ENCODE measurements at places on chromosomes 1 and 21.

DNA sequence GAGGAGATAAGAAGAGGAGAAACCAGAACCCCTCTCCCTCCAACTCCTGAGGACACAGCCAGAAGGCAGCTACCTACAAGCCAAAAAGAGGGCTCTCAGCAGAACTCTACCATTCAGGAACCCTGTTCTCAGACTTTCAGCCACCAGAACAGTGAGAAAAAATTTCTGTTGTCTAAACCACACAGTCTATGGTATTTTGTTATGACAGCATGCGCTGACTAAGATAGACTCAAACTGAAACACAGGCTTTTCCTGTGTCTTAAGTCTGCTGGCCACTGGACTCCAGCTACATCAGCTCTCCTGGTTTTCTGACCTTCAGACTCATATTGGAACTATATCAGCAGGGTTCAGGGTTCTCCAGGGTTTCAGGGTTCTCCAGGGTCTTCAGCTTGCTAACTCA is 126.5 kb upstream of the TNFSF4 start:
- no peak for DNase-seq

GRCh38 chr1:15940110-15941043 is 35.5 kb downstream of the ZBTB17 start:
- no peak for DNase-seq

- DNase-seq, result no peak
Measured at GRCh38 chr1:31650161-31651088, 5.7 kb upstream of the PEF1 start.

GRCh38 chr1:11289064-11289463 is 16.1 kb downstream of the UBIAD1 start:
- DNase-seq, result no peak

GRCh38 chr1:209652873-209653401 is 712 bp upstream of the LAMB3 start:
- DNase-seq, result peak; percentile 89

DNA sequence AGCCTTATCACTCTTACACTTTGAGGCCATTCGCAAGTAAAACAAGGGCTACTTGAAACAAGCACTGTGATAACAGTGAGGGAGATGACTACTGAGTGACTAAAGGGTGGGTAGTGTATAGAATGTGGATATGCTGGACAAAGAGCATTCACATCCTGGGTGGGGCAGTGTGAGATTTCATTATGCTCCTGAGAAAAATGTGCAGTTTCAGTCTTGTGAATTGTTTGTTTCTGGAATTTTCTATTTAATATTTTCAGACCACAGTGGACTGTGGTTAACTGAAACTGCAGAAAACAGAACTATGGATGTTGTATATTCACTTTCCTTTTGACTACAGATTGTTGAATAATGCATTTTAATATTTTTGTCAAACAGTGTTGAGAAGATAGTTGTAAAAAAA is 25.1 kb upstream of the B3GALT2 start:
- no peak for DNase-seq

DNA sequence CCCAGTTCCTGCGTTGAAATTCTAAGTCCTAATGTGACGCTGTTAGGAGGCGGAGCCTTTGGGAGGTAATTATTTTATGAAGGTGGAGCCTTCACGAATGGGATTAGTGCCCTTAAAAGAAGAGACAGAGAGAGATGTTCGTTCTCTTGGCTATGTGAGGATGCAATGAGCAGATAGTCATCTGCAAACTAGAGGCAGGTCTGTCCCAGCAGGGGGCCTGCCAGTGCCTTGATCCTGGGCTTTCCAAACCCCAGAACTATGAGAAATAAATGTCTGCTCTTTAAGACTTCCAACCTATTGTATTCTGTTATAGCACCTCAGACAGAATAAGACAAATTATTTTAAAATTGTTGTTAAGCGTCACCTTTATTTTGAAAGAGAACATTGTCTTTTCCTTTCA is 123.1 kb upstream of the KCNJ6 start:
- no peak for DNase-seq

DNA sequence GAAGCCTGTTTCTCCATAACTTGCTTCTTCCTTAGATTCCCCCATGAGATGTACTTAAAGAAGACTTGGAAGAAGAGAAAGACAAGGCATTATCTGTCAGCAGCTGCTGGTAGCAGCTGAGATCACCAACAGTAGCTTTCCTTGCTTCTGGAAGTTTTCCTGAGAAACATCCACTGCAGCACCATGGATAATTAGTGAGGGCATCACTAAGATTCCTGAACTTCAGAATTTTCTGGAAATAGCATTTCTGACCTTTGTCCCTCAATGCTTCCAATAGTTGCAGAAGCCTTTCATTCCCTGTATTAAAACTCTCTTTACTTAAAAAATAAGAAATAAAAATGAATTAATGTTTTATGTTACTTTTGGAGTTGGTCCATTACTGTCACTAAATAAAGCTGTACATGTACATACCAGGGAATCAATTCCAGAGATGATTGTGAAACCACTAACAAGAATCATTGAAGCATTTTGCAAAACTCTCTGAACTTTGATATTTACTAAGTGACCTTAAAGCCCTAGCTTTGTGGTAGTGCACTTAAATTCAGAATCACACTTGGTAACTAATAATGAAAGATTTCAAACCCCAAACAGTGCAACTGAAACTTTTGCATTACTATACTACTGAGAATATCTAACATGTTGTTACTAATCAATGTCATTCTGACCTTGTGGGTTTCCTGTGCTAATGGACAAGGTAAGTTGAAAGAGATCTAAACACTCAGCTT is at the start of gene CFHR4:
Gene CFHR4, plus strand, starts transcription at position 538 of the 725 bp plus-strand sequence. Its CDS starts 99 bp downstream, at position 637.
- DNase-seq, result no peak

DNA sequence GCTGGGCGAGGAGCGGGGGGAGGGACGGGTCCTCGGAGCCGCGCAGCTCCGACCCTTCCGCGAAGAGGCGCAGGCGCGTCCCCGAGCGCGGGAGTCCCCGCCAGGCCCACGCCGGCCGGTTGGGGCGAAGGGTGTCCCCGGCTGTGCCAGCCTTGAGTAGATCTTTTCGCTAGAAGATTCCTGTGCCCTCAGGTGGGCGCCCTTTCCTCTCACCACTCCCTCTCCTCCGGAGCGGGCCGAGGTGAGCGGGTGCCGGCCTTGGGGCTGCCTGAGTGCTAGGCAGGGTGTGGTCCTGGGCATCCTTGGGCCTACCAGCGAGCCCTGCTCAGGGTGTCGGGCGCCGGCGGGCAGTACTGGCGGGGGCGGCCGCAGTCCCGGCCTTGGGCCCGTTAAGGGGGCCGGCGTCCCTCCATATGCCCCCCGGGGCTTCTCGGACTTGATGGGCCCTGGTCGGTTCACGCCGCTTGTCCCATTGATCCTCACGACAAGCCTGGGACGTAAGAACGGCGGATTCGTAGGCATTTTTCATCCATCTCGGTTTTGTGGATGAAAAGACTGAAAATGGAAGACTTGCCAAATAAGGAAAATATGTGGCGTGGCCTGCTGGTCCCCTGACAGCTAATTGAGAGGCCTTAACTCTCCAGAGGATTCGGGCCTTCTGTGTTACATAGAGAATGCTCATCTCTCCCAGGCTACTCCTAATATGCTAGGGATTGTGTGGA is 712 bp downstream of the DEGS1 start:
- DNase-seq, result peak; percentile 71

- no peak for DNase-seq
Measured at GRCh38 chr1:190608282-190608681, 130.6 kb upstream of the BRINP3 start.

DNA sequence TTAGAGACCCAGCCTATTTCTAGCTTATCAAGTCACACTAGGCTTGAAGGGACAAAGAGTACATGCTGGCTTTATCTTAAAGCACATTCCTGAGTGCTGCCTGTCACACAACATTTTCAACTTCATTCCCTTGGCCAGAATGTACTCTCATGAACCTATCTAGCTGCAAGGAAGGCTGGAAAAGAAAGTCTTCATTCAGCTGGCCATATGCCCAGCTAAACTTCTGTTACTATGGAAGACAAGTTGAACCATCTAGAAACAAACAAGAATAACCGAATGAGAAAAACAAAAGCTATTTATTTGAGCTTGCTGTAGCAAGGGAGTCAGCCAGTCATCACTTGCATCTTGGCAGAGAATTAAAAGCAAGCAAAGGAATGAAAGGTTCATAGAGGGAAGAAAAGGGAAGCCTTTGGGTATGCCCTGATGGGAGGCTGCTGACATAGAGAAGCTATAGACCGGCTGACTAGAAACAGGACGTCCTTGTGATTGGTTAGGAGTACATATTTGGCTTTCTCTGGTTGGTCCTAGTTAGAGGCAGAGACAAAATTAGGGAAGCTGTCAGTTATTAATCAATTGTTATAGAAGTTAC is 108.4 kb downstream of the NEK7 start:
- no peak for DNase-seq

DNA sequence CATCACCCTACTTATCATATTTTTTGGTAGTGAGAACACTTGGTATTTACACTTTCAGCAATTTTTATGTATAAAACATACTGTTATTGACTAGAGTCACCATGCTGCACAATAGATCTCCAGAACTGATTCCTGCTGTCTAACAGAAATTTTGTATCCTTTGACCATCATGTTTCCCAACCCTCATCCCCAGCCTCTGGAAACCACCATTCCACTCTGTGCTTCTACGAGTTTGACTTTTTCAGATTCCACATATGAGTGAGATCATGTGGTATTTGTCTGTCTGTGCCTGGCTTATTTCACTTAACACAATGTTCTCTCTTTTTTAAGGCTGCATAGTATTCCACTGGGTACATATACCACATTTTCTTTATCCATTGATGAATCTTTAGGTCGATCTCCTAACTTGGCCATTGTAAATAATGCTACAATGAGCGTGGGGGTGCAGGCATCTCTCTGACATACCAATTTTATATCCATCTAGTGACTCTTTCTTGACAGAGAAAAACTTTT is 115.9 kb upstream of the RUNX1 start:
- no peak for DNase-seq

DNA sequence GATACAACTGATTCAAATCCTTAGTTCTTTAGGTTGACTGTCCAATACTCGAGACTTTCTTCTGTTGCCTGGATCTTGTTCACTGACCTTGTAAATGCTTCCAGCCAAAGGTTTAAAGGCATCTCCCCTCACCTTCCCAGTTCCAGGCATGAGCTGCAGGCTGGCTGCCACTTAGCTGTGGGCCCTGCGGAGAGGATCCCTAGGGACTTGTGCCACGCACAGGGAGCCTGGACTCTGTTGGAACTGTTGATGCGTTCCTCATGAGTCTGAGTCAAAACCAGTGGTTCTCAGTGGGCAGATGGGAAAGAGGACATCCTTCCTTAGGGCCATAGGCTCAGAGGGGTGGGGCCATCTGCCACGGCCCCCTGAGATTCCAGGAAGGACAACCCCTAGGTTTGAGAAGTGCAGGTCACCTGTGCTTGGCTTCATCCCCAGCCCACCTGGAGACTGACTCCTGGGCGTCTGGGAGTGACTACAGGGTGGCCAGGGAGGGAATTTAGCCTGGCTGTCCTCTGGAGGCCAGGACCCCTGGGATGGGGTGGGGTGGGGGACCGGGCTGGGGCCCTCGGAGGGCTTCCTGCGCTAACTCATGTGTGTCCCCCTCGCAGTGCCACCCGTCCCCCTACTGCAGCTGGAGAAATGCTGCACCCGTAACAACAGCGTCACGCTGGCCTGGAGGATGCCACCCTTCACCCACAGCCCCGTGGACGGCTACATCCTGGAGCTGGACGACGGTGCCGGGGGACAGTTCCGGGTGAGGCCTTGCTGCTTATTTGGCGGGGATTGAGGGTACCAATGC is 37.6 kb upstream of the GNPAT start:
- no peak for DNase-seq

- peak; percentile 88 for DNase-seq
Measured at GRCh38 chr1:10779201-10779600, 17.2 kb downstream of the CASZ1 start.

- no peak for DNase-seq
Measured at GRCh38 chr1:46096269-46097148, 35.9 kb downstream of the PIK3R3 start.

- DNase-seq, result no peak
Measured at GRCh38 chr1:188355082-188355481, 1526.3 kb downstream of the PLA2G4A start.

DNA sequence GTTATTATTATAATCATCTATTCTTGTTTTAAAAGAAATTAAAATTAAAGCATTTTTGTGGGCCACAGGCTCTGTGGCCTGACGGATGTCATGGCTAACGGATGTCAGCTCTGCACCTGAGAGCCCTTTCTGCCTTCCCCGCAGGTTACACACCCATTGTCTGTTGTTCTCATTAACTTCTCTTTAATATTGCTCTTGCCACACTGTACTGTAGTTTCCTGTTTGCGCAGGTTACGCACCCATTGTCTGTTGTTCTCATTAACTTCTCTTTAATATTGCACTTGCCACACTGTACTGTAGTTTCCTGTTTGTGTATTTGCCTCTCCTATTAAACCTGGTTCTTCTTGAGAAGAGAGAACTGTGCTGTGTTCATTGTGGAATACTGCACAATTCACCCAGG is 294.4 kb upstream of the PLXNA2 start:
- no peak for DNase-seq

DNA sequence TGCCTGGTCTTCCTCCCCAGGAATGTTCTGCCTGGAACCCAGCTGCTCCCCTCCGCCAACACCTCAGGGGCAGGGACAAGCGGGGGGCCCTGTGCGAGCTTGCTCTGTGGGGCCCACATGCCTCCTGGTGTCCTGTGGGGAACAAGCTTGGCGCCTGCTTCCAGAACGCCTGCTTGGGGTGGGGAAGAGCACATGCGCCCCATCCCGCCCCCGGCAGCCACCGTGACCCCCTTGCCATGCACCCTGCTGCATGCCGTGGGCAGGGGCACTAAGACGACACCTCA is 57.4 kb downstream of the MEGF6 start:
- no peak for DNase-seq

GRCh38 chr1:43878854-43879253 is 54.7 kb upstream of the ARTN start:
- DNase-seq, result no peak

DNA sequence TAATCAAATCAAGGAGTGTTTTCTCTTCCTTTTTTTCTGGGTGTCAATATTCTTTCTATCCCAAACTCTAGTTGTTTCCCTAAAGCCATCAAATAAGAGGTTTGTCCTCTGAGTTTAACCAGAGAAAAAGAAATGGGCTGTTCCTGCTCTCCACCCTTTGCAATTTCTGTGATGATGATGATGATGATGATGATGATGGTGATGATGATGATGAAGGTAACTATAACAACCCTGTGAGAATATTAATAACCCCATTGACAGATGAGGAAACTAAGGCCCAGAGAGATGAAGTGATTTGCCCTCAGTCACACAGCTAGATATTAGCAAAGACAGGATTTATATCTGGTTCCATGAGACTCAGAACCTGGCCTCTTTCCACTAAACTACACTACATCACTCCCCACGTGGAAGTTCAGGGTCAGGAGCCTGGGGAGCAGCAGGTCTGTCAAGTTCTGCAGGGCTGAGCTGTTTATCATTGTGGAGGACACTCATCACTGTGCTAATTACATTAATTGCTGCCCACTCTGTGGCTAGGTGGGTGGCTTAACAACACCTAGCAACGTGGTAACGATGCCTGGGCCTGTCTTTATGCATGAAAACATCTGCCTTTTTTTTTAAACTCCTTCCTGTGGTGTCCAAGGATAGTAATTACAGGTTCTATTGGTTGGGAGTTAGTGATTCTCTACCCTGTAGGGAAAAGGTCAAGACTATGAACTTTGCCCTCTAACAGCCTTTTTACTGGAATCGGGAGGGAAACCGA is 19.0 kb upstream of the JUN start:
- DNase-seq, result peak; percentile 85

Measured in NCI-H1105 (cell line).